ENCODE measurements at places on chromosomes 1 and 21. TPM values are rescaled to one million over a fixed set of nuclear protein-coding genes. Genes with fewer than 3 reads are reported as not detected.

The RPL5 gene
- total RNA-seq: 998 TPM

The OR2L5 gene
- total RNA-seq: not detected

The HMGCS2 gene
- total RNA-seq: not detected

The RNU1-2 gene
- under 0.01 TPM for total RNA-seq

The DYNLT4 gene
- total RNA-seq: not detected

The RAB7B gene
- total RNA-seq: 6.5 TPM
